ENCODE measurements at places on chromosomes 1 and 21.

DNA sequence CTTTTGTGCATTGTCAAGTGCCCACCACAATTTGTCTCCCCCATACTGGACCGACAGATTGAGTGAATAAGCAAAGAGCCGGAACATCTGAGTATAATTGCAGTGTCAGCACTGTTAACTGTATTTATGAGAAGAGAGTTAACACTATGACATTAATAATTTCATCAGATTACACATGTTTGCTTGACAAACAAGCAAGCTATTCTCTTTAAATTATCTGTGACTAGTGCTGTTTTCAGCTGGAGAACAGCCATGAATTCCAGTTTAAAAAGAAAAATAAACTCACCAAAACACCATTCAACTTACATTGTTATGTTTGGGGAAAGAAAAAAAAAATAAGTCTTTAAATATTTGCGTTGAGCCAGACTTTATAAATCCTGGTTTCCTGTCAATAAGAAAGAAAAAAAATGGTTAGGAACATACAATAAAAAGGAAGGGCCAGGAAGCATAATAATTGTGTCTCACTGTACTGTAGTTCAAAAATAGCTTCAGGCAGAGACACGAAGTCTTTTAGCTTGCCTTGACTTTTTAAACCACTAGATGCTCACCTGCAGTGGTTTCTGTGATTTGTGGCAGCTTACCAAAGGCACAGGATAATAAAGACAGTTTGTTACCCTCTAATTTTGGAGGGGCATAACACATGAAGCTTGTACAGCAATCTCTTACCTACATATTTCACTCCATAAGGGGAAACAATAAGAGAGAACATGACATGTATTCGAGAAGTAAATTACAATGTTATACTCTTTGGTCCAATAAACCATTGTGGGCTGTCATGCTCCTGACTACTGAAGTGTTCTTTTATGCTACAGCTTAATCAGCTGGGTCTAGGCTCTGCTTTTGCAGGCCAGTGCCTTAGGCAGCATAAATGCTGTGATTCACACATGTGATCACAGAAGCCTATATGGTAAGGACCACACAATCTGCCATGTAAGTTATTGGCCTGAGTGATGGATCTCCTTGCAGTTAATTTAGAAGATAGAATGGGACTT, 302.0 kb upstream of the ADGRL2 start:
- no peak for DNase-seq

- DNase-seq: no peak
Observed at GRCh38 chr1:215358356-215358755, 208.7 kb upstream of the KCTD3 start.

DNA sequence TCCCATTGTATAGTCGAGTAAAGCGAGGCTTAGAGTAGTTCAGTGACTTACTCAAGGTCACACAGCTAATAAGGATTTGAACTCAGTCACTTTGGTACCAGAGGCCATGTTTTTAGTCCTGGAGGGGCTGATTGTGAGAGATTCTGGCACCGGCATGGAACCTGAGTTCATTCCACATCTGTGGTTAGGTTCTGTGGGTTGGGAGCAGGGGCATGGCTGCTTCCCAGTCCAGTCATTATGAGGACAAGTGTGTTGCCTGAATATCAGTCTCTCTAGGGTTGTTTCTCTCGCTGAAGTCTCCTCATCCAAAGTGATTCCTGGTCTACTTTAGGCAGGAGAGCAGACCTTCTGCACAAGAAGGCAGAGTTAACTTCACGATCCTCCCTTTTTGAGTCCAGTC, 90.6 kb downstream of the C1orf94 start:
- no peak for DNase-seq

- DNase-seq: no peak
Observed at GRCh38 chr1:159900755-159901360, 893 bp upstream of the CFAP45 start.

GRCh38 chr1:13694886-13695684, 4.9 kb upstream of the PRDM2 start:
- DNase-seq: no peak

- DNase-seq: no peak
Observed at GRCh38 chr1:5821540-5822176, 170.6 kb downstream of the NPHP4 start.

- DNase-seq: no peak
Observed at GRCh38 chr1:234256359-234256758, 116.9 kb upstream of the COA6 start.

GRCh38 chr1:75330624-75331023, 196.4 kb downstream of the LHX8 start:
- DNase-seq: peak; percentile 23

DNA sequence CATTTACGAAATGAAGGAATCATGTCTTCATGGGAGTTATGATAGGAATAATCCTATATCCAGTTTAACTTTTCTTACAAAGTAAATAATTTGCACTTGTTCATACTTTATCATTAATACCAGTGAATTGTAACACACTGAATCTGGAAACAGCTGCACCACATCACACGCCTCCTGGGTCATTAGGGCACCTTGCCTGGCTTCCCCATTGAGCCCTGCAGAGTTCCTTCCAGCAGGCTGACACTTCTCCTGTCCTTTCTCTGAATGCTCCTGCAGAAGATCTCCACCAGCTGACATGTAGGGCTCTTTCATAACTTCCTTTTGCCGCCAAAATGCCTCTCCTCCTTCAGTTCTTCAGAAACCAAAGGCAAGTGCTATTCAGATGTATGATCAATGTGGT, 201.1 kb downstream of the DAB1 start:
- no peak for DNase-seq
